Activated CD4-positive, alpha-beta T cell treated with anti-CD3 and anti-CD28 coated beads for 1 hour (primary cell): ENCODE measurements at places on chromosomes 4 and X.

GRCh38 chr4:145734576-145735346, 54.8 kb downstream of the C4orf51 start:
- DNase-seq: no peak

DNA sequence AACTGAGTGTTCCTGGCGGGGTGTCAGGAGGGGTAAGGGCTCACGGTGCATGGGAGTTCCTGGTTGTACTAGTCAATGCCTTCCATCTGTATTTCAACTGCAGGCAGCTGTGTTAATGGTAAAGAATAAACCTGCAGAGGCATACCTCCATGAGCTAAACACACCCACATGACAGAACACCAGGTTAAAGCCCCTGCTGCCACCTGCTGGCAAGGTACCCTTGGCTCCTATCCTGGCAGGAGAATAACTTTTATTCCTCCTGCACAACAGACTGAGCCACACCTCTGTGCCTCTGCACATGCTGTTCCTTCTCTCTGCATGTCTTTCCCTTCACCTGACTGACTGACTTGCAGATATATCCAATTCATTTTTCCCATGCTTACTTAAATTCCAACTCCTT, 11.1 kb downstream of the ITIH6 start:
- no peak for DNase-seq

DNA sequence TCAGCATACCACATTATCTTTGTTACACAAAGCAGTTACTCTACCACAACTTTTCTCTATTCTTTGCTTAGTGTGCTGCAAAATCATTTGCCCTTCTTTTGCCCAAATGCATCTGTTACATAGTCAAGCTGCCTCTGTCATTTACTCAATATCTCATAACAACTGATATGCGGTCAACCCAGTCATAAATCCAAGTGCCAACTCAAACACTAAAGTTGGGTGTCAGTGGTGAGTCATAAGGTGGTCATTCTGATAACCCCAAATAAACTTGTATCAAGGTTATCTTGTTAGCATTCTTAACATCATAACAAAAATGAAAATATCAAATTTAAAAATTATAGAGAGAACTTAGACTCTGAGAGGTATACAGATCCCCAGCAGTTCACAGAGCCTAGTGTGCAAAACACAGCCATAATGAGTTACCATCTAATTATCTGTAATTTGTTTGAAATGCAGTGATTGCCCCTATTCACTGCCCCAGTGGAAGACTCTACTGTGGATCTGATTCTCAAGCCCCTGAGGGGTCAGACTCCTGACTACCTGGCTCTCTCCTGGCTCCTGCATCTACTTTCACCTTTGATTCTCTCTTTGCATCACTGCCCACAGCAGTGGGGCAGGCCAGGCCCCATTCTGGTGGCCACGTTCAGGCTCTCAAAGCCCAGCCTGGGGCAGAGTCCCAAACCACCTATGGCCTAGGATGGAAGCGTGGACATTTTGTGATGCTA, 29.2 kb downstream of the TBC1D9 start:
- DNase-seq: no peak

DNA sequence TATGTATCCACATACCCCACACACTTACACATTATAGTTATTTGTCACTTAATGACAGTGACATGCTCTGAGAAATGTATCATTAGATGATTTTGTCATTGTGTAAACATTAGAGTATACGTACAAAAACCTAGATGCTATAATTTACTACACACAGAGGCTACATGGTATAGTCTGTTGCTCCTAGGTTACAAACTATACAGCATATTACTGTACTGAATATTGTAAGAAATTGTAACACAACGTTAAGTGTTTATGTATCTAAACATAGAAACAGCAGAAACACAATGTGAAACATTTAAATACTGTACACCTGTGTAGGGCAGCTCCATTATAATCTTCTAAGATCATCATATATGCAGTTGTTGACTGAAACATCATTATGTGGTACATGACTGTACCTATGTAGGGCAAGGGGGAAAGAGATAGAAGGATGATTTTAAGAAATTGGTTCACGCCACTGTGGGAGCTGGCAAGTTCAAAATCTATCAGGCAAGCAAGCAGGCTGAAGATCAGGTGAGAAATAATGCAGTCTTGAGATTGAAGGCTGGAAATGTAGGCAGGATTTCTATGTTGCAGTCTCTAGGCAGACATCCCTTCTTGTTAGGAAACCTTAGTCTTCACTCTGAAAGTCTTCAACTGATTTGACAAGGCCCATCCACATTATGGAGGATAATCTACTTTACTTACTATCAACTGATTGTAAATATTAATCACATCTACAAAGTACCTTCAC, 78.0 kb upstream of the CPEB2 start:
- no peak for DNase-seq

- DNase-seq: no peak
These were observed 77.3 kb downstream of the STK32B start for GRCh38 chr4:5128569-5128968.

GRCh38 chr4:101175896-101176676, 171.2 kb downstream of the PPP3CA start:
- DNase-seq: no peak

DNA sequence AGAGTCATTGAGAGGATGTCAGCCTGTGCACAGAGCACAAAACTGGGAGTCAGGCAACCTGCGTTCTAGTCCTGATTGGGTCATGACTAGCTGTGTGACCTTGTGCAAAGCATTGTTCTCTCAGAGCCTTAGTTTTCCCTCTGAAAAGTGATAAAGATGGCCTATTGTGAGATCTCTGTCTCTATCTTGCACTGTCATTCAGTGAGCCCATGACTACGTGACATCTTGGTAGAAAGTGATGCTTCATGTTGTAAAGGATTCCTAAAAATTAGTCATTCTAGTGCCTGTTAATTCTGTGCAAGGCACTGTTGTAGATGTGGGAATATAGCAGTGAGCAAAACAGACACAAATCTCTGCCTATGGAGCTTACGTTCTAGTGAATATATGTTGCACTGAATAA, 2.5 kb downstream of the PGRMC1 start:
- DNase-seq: no peak

- DNase-seq: no peak
These were observed 121.4 kb upstream of the ANKRD50 start for GRCh38 chr4:124833831-124834505.

GRCh38 chr4:13032936-13033335, 451.2 kb downstream of the RAB28 start:
- no peak for DNase-seq
